Suppressor macrophage treated with lipopolysaccharide for 1 hour (primary cell): ENCODE measurements at places on chromosomes 12 and 14.

DNA sequence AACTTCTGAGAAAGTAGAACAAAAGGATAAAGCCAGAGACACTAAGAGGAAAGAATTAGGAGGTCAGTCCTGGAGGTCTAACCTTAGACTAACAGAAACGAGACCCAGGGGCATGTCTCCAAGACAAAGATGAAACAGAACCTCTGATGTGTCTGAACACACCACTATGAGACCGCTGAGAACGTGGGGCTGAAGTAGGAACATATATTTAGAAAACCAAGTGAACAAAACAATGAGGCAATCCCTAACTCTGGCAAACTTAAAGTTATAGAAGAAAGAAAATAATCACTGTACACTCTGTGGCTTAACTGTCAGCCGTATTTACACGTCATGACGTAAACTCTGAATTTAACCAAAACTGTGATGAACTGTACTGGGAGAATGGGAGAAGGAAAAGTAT, 17.9 kb downstream of the KCTD10 start:
- DNase-seq: no peak

DNA sequence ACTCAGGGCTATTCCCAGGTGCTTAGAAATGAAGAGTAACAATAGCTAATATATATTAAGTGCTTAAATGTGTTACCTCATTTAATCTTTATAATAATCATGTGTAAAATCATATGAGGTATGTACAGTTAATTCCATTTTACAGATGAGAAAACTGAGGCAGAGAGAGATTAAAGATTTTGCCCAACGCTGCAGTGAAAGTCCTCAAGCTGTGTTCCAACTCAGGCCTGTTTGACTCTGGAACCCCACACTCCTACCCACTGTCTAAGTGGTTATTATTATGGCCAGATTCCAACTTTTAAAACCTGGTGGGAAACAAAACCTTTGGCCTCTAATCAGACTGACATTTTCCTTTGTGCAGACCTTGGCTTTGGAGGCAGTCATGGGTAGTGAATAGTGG, 10.2 kb downstream of the CMTM5 start:
- DNase-seq: no peak

- DNase-seq: no peak
Observed at GRCh38 chr14:100723135-100723829, 3.4 kb upstream of the DLK1 start.

DNA sequence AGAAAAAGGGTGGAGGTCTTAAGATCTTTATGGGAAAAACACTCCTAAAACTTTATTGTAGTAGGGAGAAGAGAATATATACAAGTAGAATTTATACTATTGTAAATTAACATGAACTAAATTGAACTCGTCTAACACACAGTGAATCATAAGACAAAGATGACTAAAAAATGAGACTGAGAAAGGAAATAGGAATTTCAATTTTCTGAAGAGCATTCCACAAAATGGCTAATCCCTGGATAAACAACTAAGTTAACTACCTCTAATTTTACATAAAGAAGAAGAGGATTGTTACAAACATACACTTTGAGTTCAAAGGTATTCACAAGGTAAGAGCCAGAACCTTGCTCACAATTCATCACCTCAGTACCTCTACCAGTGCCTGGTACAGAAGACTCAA, 2.0 kb downstream of the MAP4K5 start:
- DNase-seq: no peak

GRCh38 chr14:92688434-92689375, 59.7 kb downstream of the LGMN start:
- no peak for DNase-seq

- no peak for DNase-seq
Observed at GRCh38 chr12:84348582-84348981, 564.0 kb downstream of the SLC6A15 start.

DNA sequence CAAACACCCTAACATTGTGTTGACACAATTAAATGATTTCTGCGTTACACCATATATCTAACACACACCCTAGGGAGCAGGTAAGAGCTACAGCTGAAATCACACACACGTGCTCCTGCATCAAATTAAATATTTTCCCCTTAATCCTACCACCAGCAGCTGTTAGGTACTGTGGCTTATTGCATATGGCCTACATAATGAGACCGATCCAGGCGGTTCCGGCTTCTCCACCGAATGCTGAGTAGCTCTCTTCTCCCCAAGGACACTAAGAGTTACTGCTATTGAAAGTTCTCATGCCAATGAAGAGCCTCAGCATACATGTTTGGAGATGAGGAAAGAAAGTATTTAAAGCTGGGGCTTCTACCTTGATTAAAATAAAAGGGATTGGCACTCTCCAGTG, 472.2 kb upstream of the STXBP6 start:
- DNase-seq: no peak

- DNase-seq: no peak
Observed at GRCh38 chr14:92581966-92582566, 68.5 kb downstream of the RIN3 start.

DNA sequence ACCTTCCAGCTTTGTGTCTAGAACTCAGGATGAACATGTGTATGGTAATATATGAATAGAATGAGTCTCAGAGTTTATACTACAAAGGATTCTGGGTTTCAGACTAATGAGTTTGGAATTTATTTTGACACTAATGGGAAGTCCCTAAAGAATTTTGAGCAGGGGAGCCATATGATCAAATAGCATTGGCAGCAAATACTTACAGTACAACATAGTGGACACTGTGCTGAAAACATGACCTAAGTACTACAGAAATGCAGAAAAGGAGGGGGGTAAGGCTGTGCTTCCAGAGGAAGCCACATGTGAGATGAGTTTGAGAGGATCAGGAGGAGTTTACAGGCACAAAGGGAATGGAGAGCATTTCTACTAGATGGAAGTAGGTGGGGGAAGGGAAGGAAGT, 225.8 kb downstream of the C12orf42 start:
- no peak for DNase-seq
